Activated CD4-positive, alpha-beta T cell treated with anti-CD3 and anti-CD28 coated beads, Interleukin-2, amount 10 ng/mL, durations not matched to agents 7 days and 5 days (primary cell): ENCODE measurements at places on chromosomes 3 and 15. TPM values are rescaled to one million over a fixed set of nuclear protein-coding genes. Genes with fewer than 3 reads are reported as not detected.

DNA sequence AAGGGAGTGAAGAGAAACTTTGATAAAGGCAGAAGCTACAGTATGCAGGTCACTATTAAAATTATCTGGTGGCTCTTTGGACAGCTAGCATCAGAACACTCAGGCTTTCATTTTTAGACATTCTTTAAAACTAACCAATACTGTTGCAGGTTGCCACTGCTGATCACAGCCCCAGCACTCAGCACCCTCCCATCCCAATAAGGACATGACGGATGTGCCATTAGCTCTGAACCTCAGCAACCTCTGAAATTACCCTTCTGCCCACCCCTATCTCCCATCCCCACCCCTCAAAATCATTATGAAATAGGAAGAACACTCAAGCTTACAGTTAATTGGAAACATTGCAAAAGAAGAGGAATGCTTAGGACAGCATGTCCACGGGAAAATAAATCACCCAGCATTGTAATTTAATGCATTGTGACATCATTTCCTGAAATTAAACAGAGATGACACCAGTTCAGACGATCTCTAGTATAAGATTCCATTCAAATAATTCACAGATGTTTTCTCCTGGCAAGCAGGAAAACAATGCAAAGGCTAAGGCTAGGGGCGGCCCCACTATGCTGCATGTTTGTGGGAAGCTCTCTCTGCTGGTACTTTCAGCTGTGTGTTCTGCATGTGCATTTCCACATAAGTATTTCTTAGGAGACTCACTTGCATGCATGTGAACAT is 71.6 kb downstream of the MEIS2 start:
- H3K4me3 ChIP-seq = no peak overlapping the region
- no peaks in the 10 kb centered on the region for H3K27me3 ChIP-seq
- no peaks in the 10 kb centered on the region for H3K4me1 ChIP-seq
- no peak overlapping the region for H3K27ac ChIP-seq

GRCh38 chr3:36428445-36428844 is 48.1 kb downstream of the STAC start:
- no peak for DNase-seq
- H3K36me3 ChIP-seq = no peaks in the 10 kb centered on the region
- H3K27ac ChIP-seq = no peak overlapping the region
- H3K4me1 ChIP-seq = no peaks in the 10 kb centered on the region
- H3K27me3 ChIP-seq = no peaks in the 10 kb centered on the region

The ZCWPW2 gene
- total RNA-seq = 0.50 TPM

DNA sequence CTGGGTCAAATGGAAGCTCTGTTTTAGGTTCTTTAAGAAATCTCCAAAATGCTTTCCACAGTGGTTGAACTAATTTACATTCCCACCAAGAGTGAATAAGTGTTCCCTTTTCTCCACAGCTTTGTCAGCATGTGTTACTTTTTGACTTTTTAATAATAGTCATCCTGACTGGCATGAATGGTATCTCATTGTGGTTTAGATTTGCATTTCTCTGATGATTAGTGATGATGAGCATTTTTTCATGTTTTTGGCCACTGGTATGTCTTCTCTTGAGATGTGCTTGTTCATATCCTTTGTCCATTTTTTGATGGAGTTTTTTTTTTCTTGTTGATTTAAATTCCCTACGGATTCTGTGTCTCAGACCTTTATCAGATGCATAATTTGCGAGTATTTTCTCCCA is 745.0 kb upstream of the BCHE start:
- H3K27me3 ChIP-seq = no peaks in the 10 kb centered on the region
- H3K27ac ChIP-seq = no peak overlapping the region
- no peak for DNase-seq
- H3K36me3 ChIP-seq = no peaks in the 10 kb centered on the region
- H3K4me3 ChIP-seq = no peak overlapping the region

The CRABP1 gene
- not detected for total RNA-seq

The RAB6B gene
- total RNA-seq = not detected

DNA sequence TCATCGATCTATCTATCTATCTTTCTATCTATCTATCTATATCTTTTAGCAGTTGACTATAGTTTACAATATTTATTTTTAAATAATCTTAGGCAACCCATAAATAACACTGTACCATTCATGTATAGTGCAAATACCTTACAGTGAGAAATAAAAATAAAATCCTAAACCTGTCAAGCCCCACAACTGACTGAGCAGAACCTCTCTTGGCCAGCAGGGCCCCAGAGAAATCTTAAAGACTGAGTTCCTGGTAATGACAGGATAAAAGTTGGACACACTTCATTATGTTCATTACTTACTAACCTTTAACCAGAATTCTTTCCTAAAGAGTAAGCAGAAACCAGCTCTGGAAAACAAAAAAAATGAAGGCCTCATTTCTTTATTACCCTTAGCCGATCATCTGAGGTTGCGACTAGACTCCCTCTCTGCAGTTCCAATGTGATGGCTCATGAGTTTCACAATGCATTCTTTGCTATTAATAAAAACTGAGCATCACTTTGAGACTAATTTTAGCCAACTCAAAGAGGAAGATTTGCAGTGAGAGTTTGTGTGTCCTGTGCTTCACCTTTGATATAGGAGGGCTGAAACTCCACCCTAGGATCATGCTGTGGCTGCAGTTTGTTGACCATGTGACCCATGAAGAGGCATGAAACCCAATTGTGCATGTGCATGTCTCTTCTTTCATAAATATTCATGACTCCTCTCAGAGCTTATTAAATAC is 1072.0 kb downstream of the NSUN3 start:
- no peak overlapping the region for H3K27ac ChIP-seq
- H3K4me1 ChIP-seq = no peaks in the 10 kb centered on the region
- no peak overlapping the region for H3K4me3 ChIP-seq
- H3K36me3 ChIP-seq = no peaks in the 10 kb centered on the region
- DNase-seq = no peak

The ELP6 gene
- 42.2 TPM for total RNA-seq

DNA sequence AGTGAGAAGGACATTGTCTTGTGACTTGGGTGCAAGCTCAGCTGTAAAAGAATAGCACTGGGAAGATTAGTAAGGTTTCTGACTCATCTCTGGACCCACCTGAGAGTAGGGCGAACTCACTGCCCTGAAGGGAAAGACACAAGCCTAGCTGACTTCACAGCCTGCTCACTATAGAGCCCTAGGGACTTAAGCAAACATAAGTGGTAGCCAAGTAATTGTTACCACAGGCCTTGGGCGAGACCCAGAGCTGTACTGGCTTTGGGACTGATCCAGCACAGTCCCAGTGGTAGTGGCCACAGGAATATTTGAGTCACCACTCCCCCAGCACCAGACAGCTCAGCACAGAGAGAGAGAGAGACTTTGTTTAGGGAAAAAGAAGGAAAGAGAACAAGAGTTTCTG is 429.9 kb downstream of the TBL1XR1 start:
- no peak overlapping the region for H3K27ac ChIP-seq
- no peak for DNase-seq
- no peaks in the 10 kb centered on the region for H3K4me1 ChIP-seq
- H3K4me3 ChIP-seq = no peak overlapping the region
- H3K36me3 ChIP-seq = no peaks in the 10 kb centered on the region
- H3K27me3 ChIP-seq = no peaks in the 10 kb centered on the region

The RTP1 gene
- not detected for total RNA-seq

The GPR176 gene
- not detected for total RNA-seq

- no peaks in the 10 kb centered on the region for H3K4me1 ChIP-seq
- peaks cover 10% of the 10 kb centered on the region for H3K27me3 ChIP-seq
- H3K27ac ChIP-seq = no peak overlapping the region
- no peak for DNase-seq
- H3K4me3 ChIP-seq = no peak overlapping the region
Observed at GRCh38 chr3:56339244-56339643, 129.0 kb downstream of the ERC2 start.
